ENCODE measurements at places on chromosomes 1 and 21.

DNA sequence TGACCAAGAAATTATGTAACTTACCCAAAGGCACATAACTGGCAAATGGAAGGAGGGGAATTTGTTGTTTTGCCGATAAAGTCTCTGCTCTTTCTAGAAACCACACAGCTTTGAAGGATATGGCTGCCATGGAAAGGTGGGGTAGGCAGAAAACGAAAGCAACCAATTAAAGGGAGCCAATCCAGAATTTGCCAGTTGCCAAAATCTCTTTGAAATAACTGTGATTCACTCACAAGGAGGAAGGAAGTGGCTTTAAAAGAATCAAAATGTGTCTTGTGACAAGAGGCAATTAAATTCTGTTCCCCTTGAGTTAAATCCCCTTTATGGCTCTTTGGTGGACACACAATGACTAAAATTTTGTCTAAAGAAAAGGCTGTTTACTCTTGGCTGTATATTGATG lies 61.2 kb upstream of the CCDC190 start:
- H3K4me1 ChIP-seq: no peaks in the 10 kb centered on the region
- no peak for DNase-seq
- no peaks in the 10 kb centered on the region for H3K36me3 ChIP-seq
- H3K27ac ChIP-seq: no peak overlapping the region
- no peaks in the 10 kb centered on the region for H3K27me3 ChIP-seq

- no peak overlapping the region for H3K4me3 ChIP-seq
- H3K36me3 ChIP-seq: no peaks in the 10 kb centered on the region
- H3K27me3 ChIP-seq: no peaks in the 10 kb centered on the region
- H3K27ac ChIP-seq: no peak overlapping the region
Observed at GRCh38 chr1:180680558-180681144, 48.8 kb downstream of the XPR1 start.

- H3K4me3 ChIP-seq: no peak overlapping the region
- no peaks in the 10 kb centered on the region for H3K36me3 ChIP-seq
- H3K27me3 ChIP-seq: peaks cover 66% of the 10 kb centered on the region
Observed at GRCh38 chr21:41526478-41527087, 18.6 kb upstream of the TMPRSS2 start.

DNA sequence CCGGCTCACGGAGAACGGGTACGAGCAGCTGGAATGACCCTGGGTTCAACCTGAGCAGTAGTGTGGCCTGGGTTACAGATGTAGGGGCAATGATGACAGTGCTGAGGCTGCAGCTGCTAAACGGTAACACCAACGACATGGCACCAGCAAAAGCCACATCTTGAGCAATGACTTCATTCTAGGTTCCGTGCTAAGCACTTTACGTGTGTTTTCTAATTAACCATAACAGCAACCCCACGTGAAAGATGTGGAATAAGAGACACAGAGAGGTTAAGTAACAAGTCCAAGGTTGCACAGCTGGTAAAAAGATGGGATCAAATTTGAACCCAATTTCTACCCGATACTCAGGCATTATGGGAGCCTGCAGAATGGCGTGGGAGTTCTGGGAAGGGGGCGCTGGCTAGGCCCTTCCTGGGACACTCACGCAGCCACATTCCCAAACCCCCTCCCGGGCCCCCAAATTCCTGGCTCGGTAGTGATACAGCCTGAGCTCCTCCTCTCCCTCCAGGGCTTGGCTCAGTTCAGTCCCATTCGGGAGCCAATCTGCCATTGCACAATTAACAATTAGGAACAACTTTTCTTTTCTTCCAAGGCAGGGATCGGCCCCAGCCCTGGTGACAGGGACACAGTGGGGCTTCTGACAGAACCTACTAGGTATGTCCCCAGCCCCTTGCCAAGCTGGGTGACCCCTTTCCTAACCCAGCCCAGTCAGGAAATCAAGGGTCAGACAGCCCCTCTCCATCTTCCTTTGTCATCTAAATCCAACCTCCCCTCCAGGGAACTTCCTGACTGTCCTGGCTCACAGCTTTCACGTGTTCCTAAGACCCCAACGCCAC lies 23.8 kb upstream of the ECE1 start:
- DNase-seq: no peak
- H3K4me3 ChIP-seq: peak overlapping the region; percentile 0
- no peak overlapping the region for H3K27ac ChIP-seq
- H3K36me3 ChIP-seq: peaks cover 6% of the 10 kb centered on the region

GRCh38 chr1:25103164-25103795 lies 129.0 kb downstream of the SYF2 start:
- no peak for DNase-seq
- H3K4me1 ChIP-seq: peaks cover 6% of the 10 kb centered on the region
- H3K4me3 ChIP-seq: no peak overlapping the region
- no peak overlapping the region for H3K27ac ChIP-seq
- H3K36me3 ChIP-seq: no peaks in the 10 kb centered on the region

Data from mesenchymal stem cell (in vitro differentiated cells and primary cell).